Stimulated activated CD4-positive, alpha-beta T cell treated with anti-CD3 and anti-CD28 coated beads, TNF-alpha, amount 100 ng/mL, for 24 hours (primary cell): ENCODE measurements at places on chromosomes 7 and 10.

DNA sequence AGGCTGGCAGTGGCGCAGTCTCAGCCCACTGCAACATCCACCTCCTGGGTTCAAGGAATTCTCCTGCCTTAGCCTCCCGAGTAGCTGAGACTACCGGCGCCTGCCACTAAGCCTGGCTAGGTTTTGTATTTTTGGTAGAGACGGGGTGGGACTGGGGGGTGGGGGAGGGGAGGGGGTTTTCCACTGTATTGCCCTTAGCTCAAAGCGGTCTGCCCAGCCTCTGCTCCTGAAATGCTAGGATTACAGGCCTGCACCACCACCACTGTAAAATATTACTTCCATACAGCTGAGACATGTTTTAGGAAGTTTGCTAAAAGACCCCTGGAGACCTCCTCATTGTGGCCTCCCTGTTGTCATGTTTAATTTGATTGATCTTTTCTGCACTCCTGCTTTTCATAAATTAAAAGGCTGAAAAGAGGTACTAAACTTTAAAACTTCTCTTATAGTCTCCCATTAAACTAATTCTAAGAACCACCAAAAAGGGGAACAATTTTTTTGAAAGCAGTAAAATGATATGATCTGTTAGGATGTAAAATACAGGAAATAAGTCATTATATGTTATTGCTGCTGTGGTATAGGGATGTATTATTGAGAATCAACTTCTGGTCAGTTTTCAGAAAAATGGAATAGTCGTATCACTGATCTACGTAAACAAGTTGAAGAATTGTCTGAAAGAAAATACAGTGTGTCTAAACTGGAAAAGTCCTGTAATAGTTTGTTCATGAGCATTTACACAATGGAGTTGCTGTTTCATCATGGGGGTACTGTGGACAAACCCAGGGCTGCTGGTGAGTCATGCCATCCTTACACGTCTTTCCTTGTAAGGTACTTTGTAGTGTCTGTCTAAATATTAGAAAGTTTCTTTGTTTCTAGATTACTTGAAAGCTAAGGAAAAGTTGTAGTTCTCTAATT, 72.9 kb upstream of the TMEM248 start:
- DNase-seq, result no peak

DNA sequence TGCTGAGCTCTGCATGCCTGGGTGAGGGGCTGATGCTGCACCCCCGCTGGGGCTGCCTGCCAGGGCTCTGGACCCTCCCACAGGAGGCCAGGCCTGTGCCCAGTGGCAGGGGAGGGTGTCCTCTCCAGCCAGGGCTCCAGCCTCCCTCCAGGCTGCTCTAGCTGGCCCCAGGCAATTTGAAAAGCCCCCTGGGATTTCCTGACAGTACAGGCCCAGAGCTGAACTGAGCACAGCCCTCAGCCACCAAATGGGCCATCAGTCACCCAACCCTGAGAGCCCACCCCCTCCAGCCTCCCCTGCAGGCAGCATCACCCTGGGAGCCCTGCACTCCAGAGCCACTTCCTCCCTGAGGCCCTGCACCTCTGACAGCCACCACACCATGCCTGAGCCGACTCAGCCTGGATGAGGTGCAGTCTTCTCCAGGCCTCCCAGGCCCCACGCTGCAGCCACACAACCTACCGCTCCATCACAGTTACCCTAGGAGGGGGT, 101.8 kb upstream of the RET start:
- no peak for DNase-seq

DNA sequence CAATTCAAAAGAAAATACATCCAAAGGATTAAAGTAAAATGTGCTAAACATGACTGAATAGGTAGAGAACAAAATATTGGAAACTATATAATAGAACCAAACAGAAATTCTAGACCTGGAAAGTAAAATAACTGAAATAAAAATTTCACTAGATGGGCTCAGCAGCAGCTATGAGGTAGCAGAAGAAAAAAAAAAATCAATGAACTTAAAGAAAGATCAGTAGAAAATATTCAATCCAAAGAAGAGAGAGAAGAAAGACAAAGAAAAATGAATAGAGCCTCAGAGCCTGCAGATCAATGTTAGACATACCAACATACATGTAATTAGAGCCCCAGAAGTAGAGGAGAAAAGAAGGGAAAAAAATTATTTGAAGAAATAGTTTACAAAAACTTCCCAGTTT, 129.6 kb upstream of the RNF32 start:
- no peak for DNase-seq

GRCh38 chr7:78377532-78377931, 579.0 kb downstream of the PHTF2 start:
- DNase-seq, result no peak

DNA sequence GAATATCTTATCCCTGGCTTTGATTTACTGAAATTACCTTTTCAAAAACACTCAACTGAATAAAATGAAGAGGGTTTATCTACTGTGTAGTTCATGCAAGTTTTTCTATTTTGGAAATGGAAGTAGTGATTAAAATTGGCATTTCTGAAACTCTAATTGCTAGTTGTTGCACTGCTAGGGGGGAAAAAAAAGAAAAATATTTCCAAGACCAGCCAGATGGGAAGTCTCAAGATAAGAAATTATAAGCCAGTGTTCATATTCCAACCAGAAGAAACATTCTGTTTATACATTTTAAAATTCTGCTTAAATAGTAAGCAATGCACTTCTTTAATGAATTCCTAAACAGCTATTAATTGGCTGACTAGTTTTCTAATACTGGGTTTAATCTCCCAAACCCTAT, 9.4 kb upstream of the ADO start:
- DNase-seq, result no peak

GRCh38 chr10:131892806-131893675, 7.8 kb upstream of the PPP2R2D start:
- no peak for DNase-seq

- no peak for DNase-seq
Measured at GRCh38 chr10:33664070-33664469, 329.6 kb upstream of the NRP1 start.

DNA sequence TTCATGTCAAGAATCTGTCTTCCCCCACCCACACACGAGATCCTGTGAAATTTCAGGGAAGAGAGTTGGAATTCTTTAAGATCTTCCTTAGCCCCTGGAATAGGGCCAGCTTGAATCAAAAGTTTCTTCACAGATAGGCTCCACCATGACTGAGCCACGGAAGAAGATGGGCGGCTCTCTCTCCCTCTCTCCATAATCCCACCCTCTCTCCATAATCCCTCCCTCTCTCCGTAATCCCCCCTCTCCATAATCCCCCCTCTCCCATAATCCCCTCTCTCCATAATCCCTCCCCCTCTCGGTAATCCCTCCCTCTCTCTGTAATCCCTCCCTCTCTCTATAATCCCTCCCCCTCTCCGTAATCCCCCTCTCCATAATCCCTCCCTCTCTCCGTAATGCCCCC, 20.4 kb downstream of the SHH start:
- no peak for DNase-seq

DNA sequence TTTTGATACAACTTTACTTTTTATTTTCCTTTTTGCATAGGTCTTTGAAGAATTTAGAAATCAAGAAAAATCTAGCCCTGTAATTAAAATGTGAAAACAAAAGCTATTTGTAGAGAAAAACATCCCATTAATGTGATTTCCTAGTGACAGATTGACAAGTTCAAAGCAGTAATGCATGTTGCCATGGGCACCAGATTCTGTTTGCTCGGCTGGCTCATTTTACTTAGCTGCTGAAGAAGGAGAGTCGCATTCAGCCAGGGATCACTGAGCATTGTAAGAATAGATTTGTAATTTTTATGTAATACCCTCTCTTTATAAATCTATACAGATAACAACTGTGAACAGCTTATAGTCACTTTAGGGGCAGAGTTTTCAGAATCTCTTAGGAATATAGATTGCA, 28.5 kb downstream of the DNAJB9 start:
- DNase-seq, result no peak

- DNase-seq, result no peak
Measured at GRCh38 chr7:36668750-36669149, 55.5 kb downstream of the AOAH start.

- no peak for DNase-seq
Measured at GRCh38 chr7:36188906-36189305, 35.9 kb downstream of the EEPD1 start.

DNA sequence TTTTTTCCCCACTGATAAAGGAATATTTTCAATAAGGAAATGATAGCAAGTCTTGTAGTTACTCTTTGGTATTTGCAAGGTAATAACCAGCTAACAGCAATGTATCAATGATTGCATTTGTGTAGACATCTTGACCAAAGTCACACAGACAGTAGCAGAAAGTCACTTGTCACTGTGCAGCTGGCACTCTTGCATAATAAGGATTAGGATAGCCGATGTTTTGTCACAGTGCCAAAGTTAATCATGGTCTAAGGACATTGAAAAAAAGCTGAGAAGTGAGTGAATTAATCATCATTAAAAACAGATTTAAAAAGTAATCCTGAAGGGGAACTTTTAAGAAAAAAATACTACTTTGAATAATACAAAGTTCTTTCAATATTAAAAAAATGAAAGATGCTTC, 834.3 kb upstream of the C7orf33 start:
- DNase-seq, result no peak

DNA sequence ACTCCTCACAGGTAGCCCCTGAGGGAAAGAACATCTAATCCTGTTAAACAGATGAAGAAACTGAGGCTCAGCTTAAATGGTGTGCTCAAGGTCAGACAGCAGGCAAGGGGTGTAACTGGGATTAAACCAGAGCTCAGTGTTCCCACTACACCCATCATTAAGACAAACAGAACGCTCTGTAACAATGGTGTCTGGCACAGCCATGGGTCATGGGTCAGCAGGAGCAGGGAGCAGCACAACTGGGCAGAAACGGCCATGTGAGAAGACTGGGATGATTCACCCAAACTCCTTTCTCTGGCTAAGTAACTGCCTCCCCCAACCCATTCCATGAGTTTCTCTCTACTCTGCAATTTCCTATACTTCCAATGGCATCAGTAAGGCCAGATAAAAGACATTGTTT, 85.5 kb upstream of the PDE1C start:
- no peak for DNase-seq

GRCh38 chr7:47382200-47382599, 199.7 kb downstream of the TNS3 start:
- no peak for DNase-seq

- no peak for DNase-seq
Measured at GRCh38 chr7:134046594-134047128, 80.5 kb upstream of the LRGUK start.

DNA sequence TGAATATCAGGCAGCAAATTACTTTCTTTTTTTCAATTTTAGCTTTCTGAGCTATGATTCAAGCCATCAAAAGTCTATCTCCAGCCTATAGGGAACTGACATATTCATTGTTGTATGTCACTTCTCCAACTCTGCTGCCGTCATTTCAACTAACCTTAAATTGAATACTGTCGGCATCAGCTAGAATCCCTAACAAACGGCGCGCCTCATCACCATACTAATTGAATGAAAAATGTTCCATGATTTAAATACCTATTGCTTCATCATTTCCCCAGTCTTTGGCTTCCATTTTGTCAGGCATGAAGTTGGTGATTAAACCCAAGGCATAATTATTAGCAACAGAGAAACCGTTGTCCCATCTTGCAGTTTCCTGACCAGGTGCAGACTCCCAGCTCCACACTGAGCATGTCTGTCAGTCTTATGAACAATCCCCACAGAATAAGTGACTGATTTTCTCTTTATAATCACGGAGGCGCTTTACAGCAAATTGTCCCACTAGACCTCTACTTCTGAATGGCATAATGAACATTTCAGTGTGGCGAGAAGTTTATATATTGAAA, 83.5 kb upstream of the NPY start:
- no peak for DNase-seq

- DNase-seq, result no peak
Measured at GRCh38 chr7:114229246-114229645, 185.4 kb upstream of the FOXP2 start.

DNA sequence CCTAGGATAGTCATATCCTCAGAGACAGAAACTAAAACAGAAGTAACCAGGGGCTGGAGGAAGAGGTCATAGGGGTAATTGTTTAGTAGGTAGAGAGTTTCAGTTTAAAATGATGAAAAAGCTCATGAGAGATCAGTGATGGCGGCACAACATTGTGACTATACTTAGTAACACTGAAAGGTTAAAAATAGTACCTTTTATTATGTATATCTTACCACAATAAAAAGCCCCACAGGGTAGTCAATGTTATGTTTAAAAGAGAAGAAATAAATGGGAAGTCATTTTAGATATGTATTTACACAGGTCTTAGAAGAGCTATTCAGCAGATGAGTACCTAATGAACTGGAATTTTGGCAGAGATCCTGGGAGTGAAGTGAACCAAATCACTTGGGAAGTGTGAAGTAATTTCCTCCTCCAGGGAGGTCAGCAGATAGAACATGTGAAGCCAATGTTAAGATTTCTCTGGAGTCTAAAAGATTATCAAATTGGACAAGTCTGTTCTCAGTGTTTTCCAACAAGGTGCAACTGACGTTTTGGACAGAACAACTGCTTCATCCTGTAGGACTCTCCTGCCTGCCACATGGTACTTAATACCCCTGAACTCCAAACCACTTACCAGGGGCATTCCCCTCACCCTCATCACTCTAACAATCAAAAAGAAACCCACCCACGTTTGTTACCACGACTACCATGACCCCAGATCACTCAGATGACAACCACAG, 6.4 kb downstream of the CDCA7L start:
- peak; percentile 46 for DNase-seq

GRCh38 chr10:6894405-6894804, 314.3 kb upstream of the PRKCQ start:
- DNase-seq, result no peak

DNA sequence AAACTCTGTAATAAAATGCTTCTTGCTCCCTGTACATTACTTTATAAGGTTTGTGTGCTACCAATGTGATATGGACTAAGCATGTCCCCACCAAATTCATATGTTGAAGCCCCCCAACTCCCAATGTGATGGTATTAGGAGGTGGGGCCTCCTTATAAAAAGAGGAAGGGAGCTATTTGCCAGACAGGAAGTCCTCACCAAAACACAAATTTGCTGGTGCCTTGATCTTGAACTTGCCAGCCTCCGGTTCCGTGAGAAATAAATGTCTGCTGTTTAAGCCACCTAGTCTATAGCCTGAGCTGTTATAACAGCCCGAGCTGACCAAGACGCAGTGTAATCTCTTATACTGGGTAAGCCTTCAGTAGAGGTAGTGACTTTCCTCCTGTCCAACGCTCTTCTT, 114.5 kb downstream of the INHBA start:
- DNase-seq, result no peak

DNA sequence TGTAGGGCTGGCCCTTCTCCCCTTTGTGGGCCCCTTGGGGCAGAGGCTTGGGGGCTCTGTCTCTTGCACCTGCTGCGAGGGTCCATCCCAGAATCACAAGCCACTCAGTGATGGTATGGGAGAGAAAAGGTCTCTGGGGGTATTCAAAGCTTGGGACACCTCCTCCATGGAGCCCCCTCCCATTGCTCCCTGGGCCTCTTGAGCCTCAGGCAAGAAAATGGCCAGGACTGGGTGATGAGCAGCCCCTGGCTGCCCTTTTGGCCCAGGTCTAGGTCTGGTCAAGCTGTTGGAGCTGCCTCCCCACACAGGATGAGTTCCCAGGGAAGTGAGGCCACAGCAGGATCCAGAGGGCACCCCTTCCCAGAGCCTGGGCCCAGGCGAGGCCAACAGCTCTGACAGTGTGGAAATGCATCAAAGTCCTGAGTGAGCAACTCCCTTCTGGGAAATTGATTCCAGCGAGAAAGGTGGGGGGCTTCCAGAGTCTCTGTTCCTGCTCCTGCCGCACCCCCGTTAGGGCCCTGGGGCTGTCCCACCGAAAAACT, 3.4 kb upstream of the MYL7 start:
- DNase-seq, result no peak

- DNase-seq, result no peak
Measured at GRCh38 chr7:98137826-98138151, 31.1 kb downstream of the LMTK2 start.

- no peak for DNase-seq
Measured at GRCh38 chr7:1767524-1767923, 97.4 kb downstream of the ELFN1 start.

GRCh38 chr7:52648872-52649271, 386.6 kb upstream of the POM121L12 start:
- no peak for DNase-seq
